ENCODE measurements at places on chromosomes 1 and 21. TPM values are rescaled to one million over a fixed set of nuclear protein-coding genes. Genes with fewer than 3 reads are reported as not detected.

Gene FAM78B
- 0.28 TPM for total RNA-seq

Gene CA6
- total RNA-seq = not detected

Gene PCP4L1
- total RNA-seq = not detected

Gene ACADM
- 22.2 TPM for total RNA-seq

Gene CRNN
- not detected for total RNA-seq

Gene CAPN9
- not detected for total RNA-seq

Gene ACOT11
- total RNA-seq = 1.8 TPM

Gene TRIM67
- total RNA-seq = not detected

Gene CYP4A11
- total RNA-seq = not detected

Gene SMCP
- total RNA-seq = not detected

Gene SRSF4
- 45.8 TPM for total RNA-seq

Gene EFNA1
- 0.71 TPM for total RNA-seq

Gene SKI
- 10.5 TPM for total RNA-seq

Gene CLCA4
- not detected for total RNA-seq

Gene ATAD3B
- total RNA-seq = 12.8 TPM

Gene MRPL20
- 95.4 TPM for total RNA-seq

Gene FTCD
- 0.14 TPM for total RNA-seq

Gene MTHFR
- 33.7 TPM for total RNA-seq

Measured in smooth muscle cell of bladder (primary cell).